T-helper 17 cell (primary cell): ENCODE measurements at places on chromosomes 5 and 9. TPM values are rescaled to one million over a fixed set of nuclear protein-coding genes. Genes with fewer than 3 reads are reported as not detected.
A peak's percentile ranks its signal among the peaks of the same experiment; 100 is the strongest.

Gene PRRX2
- total RNA-seq = not detected

DNA sequence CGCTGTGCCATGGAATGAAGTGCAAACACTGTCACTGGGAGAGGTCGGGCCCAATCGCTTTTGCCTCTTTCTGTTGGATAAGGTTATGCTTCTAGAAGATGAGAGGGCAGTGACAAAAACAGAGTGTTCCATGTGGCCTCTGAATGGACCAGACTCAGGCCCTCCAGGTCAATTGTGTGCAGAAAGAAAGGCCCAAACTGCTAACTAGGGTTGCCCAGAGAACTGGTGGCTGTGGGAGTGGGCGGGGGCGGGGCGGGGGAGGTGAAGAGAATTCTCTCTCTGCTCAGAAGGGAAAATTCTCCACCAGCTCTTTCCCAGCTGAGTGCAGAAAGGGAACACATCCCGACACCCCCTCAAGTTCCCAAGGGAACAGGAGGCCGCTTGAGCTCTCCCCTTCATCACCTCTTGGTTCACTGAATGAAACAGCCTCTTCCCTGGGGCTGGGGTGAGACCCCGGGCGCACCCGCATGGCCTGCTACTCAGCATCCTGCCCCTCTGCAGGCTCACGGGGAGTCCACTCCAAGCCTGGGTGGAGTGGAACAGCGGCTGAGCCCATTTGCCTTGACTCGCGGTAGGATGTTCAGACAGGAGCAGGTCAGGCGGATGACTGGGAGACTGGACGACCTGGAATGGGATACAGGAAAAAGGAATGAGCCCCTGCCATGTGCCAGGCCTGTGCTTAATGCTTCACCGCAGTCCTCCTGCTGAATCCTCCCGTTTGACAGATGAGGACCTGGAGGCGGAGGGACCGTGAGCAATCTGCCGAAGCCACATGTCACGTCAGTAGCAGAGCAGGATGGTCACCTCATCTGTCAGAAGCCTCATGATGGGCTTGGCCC is 93.8 kb upstream of the FANCC start:
- H3K4me1 ChIP-seq = peaks cover 2% of the 10 kb centered on the region
- no peak overlapping the region for H3K4me3 ChIP-seq
- peaks cover 2% of the 10 kb centered on the region for H3K36me3 ChIP-seq
- peak overlapping the region; percentile 16 for H3K27ac ChIP-seq
- no peak for DNase-seq

- H3K4me1 ChIP-seq = no peaks in the 10 kb centered on the region
- no peak overlapping the region for H3K27ac ChIP-seq
- H3K4me3 ChIP-seq = no peak overlapping the region
- H3K36me3 ChIP-seq = no peaks in the 10 kb centered on the region
These were observed 5.9 kb upstream of the CDH6 start for GRCh38 chr5:31187591-31187990.

- peaks cover 9% of the 10 kb centered on the region for H3K36me3 ChIP-seq
- no peak overlapping the region for H3K4me3 ChIP-seq
- H3K27ac ChIP-seq = peak overlapping the region; percentile 56
These were observed 3.8 kb downstream of the YIPF5 start for GRCh38 chr5:144166696-144167095.

GRCh38 chr9:121277518-121278295 is 9.7 kb downstream of the GSN start:
- no peak overlapping the region for H3K27ac ChIP-seq
- peaks cover 10% of the 10 kb centered on the region for H3K4me1 ChIP-seq
- peaks cover 4% of the 10 kb centered on the region for H3K27me3 ChIP-seq
- no peak overlapping the region for H3K4me3 ChIP-seq
- DNase-seq = no peak

- H3K27me3 ChIP-seq = no peaks in the 10 kb centered on the region
- peak overlapping the region; percentile 96 for H3K4me3 ChIP-seq
- peak overlapping the region; percentile 98 for H3K27ac ChIP-seq
These were observed 129.4 kb downstream of the C9orf50 start for GRCh38 chr9:129491487-129491855.

DNA sequence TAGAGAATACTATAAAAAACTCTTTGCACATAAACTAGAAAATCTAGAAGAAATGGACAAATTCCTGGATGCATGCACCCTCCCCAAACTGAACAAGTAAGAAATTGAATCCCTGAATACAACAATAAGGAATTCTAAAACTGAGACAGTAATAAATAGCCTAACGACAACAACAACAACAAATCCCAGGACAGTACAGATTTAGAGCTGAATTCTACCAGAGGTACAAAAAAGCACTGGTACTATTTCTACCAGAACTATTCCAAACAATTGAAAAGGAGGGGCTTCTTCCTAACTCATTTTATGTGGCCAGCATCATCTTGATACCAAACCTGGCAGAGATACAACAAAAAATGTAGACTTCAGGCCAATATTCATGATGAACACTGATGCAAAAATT is 394.4 kb upstream of the RORB start:
- no peaks in the 10 kb centered on the region for H3K27me3 ChIP-seq
- no peaks in the 10 kb centered on the region for H3K36me3 ChIP-seq
- H3K4me3 ChIP-seq = no peak overlapping the region
- H3K27ac ChIP-seq = no peak overlapping the region
- H3K4me1 ChIP-seq = no peaks in the 10 kb centered on the region
